ENCODE measurements at places on chromosomes 4 and X.

DNA sequence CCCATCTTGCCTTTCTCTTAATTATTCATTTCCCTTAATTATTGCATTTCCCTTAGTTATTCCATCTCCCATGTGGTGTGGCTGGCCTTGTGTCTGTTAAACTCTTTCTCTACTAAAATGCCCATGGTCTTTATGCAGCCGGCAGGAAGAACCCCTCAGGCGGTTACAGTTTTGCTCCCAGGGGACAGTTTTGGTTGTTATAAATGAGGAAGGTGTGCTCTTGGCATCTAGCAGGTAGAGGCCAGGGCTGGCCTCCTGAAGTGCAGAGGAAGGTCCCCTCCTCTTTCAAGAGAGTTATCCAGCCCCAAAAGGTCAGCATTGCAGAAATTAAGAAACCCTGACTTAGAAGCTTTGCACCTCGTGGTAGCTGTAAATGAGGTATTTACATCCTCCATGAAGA, 18.0 kb downstream of the TBL1X start:
- no peak for DNase-seq

- DNase-seq: no peak
These were observed 138.8 kb downstream of the TEX11 start for GRCh38 chrX:70769659-70770227.

- no peak for DNase-seq
These were observed 12.4 kb upstream of the PJA1 start for GRCh38 chrX:69177511-69178162.

- DNase-seq: no peak
These were observed 366.1 kb upstream of the MAGEB16 start for GRCh38 chrX:35432056-35432455.

- peak; percentile 26 for DNase-seq
These were observed 264.6 kb downstream of the SPRY1 start for GRCh38 chr4:123661080-123661737.

DNA sequence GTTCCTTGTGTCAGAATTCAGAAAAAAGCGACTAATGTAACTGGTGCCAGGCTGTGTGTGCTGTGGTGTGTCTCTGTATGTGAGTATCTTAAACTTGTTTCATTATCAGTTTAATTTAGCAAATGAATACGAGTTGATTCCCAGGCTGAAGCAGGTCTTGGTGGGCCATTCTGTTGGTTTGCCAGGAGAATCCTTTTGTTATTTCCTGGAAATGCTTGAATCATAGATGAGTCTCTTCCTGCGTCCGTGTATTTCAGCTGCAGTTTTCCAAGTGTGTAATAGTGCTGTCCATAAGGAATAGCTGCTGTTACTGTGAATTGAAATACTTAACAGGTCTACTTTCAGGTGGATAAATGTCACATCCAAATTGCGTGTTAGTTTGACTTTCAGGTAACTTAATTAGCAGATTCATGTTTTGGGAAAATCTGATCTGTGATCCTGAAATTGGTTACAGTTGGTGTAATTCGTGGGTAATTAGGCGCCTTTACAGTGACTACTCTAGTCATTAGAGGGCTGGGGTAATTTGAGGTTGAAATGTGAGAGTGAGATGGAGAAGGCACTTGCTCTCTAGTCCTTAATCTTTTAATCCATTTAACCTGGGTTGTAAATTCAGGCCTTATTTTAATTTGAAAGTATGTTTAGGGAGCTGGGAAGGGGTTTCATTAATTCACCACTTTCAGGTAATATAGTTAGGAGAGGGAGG, 23.8 kb downstream of the TMEM131L start:
- peak; percentile 44 for DNase-seq

GRCh38 chr4:163693776-163694175, 199.3 kb downstream of the TMA16 start:
- peak; percentile 53 for DNase-seq

Data from fibroblast of lung (primary cell).